ENCODE measurements at places on chromosomes 16 and 17.
A peak's percentile ranks its signal among the peaks of the same experiment; 100 is the strongest.

- DNase-seq = no peak
These were observed 105.2 kb downstream of the ABCA8 start for GRCh38 chr17:68849673-68850610.

GRCh38 chr16:48277158-48277557, 29.8 kb upstream of the ABCC11 start:
- no peak for DNase-seq

DNA sequence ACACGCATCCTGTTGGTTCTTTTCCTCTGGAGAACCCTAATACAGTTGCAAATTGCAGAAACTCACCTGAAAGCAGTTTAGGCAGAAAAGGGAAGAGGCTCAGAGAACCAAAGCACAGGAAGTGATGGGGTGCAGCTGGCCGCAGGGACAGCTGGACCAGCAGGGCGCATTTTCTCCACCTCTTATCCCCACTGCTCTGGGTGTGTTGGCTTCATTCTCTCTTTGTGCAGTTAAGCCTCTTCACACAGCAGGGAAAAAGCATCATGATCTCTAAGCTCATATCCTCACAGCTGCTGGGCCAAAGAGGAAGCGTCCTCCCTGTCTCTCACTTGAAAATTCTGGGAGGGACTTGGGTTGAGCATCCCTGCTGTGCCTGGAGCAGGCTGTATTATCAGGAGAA, 20.0 kb upstream of the LRRC75A start:
- no peak for DNase-seq

- no peak for DNase-seq
These were observed 194.5 kb upstream of the CDH13 start for GRCh38 chr16:82432261-82432660.

DNA sequence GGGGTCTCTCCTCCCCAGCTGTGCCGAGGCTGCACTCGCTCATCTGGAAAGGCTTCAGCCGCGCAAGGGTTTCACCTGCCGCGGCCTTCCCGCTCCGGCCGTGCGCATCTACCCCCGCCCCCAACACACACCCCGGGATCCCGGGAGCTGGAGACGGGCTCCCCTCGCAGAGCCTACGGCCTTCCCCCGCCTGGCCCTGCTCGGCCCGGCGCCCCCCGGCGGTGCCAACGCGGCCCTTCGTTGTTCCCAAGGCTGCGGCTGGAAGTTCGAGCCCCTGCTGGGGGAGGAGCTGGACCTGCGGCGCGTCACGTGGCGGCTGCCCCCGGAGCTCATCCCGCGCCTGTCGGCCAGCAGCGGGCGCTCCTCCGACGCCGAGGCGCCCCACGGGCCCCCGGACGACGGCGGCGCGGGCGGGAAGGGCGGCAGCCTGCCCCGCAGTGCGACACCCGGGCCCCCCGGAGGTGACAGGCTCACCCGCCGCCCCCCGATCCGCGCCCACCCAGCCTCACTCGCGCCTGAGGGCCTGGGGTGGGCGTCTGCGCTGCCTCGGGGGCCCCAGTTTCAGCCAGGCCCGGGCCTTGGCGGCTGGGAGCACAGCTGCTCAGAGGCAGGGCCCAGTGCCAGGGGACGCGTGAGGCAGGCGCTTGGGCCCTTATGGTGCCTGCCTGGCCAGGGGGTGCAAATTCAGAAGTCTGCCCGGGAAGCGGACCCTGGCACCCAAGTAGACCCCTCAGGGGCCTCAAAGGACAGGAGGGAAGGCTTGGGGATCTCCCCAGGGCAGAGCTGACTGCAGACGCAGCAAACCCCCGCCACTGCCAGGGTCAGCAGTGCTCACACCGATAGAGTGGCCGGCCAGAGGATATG, 11.2 kb downstream of the GALK1 start:
- peak; percentile 85 for DNase-seq

DNA sequence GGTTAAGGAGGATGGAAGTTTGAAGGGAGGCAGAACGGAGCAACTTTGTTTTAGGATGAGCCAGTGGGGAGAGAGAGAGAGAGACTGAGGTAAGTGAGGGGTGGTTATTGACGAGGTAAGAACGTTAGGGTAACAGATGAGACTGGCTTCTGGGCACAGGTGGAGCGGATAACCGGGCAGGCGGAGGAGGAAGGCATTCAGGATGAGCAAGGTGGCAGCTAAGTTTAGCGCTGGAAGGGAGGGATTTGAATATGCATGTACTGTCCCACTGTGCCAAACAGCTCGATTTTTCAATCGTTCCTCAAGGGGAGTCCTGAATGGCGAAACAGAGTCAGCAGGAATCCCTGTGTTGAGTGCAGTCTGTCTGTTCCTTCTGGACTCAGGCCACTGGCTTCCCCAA, 35.8 kb downstream of the CACNG3 start:
- DNase-seq = no peak

DNA sequence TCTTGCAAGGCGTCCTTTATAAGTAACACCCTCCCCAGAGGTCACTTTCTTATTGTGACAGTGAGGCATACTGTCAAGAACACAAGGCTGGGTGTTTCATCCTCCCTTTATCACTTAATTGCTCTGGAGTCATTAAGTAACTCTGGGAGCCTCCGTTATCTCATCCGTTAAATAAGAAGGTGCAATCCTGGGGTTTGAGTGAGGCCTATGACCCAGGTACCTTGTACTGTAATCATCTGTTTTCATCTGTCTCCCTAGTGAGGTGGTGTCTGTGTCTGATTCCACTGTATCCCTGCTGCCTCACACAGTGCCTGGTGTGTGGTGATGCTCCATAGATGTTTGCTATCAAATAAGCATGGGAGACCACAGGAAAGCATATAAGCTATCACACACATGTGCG, 17.7 kb downstream of the TNS4 start:
- no peak for DNase-seq

DNA sequence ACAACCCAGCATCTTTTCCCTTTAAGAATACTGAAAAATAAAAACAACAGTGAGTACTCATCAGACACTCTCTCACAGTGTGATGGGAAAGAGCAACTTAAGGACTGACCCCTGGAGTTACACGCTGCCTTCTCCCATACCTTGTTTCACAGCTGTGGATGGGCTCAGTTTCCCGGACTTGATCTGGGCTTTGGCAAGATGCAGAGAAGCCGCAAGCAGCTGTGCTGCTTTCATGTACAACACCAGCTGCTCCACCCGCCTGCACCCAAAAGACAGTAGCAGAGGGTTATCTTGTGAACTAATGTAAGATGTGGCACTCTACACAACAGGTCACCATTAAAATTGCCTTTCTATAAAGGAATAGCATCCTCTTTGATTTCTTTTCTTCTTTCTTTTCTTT, 32.7 kb upstream of the ALDH3A1 start:
- DNase-seq = no peak

GRCh38 chr17:51848451-51848850, 310.1 kb downstream of the CA10 start:
- no peak for DNase-seq

GRCh38 chr16:50747207-50747956, 5.5 kb downstream of the CYLD start:
- DNase-seq = peak; percentile 33

- no peak for DNase-seq
These were observed 6.9 kb upstream of the C16orf78 start for GRCh38 chr16:49366669-49367068.

DNA sequence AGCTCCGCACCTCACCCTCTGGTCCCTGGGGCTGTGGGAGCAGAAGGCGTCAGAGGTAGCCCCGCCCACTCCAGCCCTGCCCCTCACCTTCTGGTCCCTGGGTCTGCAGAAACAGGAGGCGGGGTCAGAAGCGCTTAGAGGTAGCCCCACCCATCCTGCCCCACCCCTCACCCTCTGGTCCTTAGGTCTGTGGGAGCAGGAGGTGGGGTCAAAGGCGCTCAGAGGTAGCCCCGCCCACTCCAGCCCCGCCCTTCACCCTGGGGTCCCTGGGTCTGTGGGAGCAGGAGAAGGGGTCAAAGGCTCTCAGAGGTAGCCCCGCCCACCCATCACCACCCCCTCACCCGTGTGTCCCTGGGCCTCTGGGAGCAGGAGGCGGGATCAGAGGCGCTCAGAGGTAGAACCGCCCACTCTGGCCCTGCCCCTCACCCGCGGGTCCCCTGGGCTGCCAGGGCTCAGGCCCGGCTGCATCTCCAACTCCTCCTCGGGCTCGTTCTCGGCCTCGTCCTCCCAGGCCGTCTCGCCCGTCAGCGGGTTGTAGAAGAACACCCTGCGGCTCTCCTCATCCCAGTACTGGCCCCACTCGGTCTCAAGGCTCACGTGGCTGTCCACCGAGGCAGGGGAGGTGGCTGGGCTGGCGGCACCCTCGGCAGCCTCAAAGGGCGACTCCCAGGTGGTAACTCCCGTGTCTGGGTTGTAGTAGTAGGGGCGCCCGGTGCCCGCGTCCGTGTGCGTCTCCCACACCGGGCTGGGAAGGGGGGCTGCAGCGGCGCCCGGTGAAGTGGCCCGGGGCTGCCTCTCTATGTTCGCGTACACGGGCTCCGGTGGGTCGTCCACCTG, 27.2 kb downstream of the ARHGAP27 start:
- DNase-seq = no peak

DNA sequence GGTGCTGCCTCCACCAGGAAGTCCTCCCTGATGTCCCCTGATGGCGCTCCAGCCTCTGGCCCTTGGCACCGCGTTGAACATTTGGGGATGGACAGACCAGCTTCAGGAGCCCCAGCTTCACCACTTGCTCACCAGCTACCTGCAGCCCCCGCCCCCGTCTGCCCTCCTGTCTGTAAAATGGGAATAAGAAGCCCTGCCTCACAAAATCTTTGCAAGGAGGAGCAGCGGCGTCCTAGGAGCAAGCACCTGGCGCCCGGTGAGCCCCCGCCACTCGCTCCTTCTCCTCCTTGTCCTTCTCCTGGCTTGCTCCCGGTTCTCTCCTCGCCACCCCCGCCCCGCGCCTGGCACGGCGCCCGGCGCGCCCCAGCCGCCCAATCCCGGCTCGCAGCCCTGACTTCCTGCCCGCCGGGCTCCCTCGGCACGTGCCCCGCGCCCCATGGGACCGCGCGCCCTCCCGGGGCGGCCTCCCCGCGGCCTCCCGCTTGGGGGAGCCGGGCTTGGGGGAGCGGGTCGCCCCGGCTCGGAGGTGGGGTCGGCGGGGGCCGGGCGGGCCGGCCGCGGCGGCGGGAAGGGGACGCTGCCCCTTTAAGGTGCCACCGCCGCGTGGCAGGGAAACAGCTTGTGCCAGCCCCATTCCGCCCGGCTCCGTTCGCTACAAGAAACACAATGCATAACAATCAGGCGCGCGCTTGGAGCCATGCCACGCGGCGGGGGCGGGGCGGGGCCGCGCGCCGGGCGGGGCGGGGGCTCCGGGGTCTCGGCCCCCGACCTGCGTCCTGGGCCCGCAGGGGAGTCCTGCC, 9.1 kb upstream of the PPP1R1B start:
- DNase-seq = peak; percentile 74

DNA sequence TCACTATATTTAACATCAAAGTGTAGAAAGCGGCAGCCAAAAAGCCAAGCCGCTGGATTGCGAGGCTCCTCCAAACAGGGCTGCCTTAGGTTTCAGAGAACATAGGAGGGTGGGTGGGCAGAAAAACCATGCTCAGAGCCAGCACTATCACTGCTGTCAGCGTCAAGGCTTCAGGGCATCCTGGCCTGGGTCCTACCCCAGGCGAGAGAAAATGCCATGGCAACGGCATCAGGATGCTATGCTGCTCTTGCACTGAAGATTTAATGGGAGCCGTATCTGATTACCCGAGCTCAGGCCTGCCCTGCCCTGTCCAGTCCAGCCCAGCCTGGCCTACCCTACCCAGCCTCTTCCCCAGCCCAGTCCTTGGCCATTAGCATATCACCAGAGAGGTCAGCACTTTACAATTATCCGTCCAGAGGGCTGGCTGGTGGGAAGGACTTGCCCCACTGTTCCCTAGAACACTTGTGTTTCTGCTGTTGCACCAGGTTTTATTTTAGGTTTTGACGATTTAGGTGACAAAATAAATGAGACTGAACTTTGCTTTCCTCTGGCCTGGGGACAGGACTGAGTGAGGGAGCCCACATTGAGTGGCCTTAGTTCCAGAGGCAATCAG, 61.1 kb downstream of the TOM1L2 start:
- no peak for DNase-seq

GRCh38 chr17:76189741-76190140, 48.7 kb upstream of the FOXJ1 start:
- no peak for DNase-seq

GRCh38 chr17:39628655-39629493, 2.1 kb downstream of the PPP1R1B start:
- no peak for DNase-seq

DNA sequence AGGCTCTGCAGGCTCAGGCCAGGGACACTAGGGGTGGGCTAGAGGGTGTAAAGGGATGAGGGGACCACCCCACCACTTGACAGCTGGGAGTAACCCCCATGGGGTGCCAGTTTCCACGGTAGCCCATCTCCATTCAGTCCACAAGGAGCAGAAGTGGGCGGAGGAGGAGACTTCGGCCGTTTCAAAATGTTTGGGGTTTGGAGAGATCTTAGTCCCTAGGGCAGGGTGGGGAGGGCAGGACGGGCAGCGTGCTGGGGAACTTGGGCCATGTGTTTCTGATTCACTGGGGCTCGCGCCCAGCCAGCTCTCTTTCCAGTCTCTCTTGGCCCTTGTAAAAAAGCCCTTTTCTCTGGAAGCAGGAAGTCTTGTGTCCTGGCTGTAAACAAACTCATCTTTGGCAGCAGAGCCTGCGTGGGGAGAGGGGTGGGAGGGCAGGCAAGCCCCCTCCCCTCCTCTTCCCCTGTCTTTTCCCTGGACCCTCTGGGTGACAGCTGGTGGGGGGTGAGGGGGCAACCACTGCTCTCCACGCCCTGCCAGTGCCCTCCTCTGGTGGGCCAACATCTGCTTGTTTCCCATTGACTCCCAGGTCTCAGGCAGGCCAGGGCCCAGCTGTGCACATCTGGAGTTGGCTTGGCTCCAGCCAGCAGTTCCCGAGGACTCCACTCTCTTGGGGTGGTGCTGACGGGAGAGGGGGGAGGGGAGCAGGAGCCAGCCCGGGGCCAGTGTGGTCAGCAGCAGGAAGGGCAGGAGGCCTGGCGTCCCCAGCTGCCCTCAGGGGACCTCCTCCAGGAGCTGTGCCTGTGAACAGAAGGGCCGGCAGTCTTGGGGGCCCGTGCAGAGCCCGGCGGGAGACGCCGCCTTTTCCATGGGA, 8.1 kb downstream of the CYGB start:
- no peak for DNase-seq

GRCh38 chr16:60907645-60908044, 1128.6 kb downstream of the CDH8 start:
- DNase-seq = no peak

- DNase-seq = no peak
These were observed 406.6 kb upstream of the EEF2KMT start for GRCh38 chr16:5504064-5504781.

DNA sequence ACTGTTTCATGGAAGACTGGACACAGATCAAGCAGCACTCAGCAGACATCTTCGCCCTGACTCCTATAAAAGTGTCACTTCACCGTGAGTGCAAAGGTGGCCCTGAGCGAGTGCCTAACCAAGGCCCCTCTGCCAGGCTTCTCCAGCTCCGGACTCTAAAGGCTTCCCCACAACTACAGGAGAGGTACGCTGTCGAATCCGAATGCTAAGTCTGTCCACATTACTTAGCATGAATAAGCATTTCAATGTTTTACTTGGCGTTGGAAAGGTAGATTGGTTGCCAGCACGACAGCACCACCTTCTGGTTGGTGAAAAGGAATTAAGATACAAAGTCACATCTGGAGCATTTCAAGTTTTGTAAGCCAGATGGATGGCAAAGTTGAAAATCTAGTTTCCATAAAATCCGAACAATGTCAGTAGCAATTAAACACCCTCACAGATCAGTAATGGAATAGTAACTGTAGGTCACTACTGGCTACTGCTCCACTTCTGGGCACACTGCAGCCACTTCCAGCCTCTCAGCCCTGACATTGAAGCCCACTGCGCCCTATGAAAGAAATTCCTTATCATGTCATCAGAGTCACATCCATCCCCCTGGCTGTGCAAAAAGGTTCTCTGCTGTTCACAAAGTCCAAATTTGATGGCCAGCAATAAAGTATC, 100.9 kb downstream of the PARN start:
- DNase-seq = peak; percentile 28

- peak; percentile 23 for DNase-seq
These were observed 2.0 kb downstream of the ADAT1 start for GRCh38 chr16:75621170-75621477.

Measured in germinal center (tissue), 1 donor.